ENCODE measurements at places on chromosomes 3 and 15. TPM values are rescaled to one million over a fixed set of nuclear protein-coding genes. Genes with fewer than 3 reads are reported as not detected.
A peak's percentile ranks its signal among the peaks of the same experiment; 100 is the strongest.

GALNT15 gene
- total RNA-seq, result 2.1 TPM

IQCF5 gene
- not detected for total RNA-seq

GRCh38 chr15:37516621-37517020 lies 416.3 kb upstream of the MEIS2 start:
- peak; percentile 1 for DNase-seq

DNA sequence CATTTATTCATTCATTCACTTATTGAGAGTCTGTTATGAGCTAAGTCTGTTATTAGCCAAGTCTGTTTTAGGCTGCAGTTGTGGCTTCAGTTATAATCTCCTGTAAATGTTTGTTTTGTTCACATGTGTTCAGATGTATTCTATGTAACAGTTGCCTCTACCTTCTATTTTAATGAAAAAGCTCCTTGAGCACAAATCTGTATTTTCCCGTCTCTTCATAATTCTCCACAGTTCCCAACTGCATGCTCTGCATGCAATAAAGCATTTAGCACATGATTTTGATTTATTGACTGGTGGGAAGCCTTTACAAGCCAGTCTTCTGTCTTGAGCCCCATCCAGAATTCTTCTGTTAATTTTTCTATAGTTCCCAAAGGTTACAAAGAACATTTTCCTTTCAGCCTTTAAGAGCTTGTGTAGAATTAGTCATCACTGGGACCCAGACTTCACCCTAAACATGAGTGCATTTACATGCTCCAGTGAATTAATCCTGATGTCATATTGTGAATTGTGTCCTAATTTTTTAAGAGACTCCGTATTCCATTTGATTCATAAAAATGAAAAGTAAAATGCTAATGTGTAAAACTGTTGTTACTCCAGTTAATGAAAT lies 122.3 kb upstream of the NR2E3 start:
- no peak for DNase-seq

GRCh38 chr3:126309861-126310655 lies 47.1 kb downstream of the KLF15 start:
- DNase-seq, result no peak

GRCh38 chr3:133117342-133117741 lies 79.2 kb downstream of the TMEM108 start:
- DNase-seq, result no peak

GRCh38 chr3:133213937-133214336 lies 175.7 kb downstream of the TMEM108 start:
- DNase-seq, result no peak

DNA sequence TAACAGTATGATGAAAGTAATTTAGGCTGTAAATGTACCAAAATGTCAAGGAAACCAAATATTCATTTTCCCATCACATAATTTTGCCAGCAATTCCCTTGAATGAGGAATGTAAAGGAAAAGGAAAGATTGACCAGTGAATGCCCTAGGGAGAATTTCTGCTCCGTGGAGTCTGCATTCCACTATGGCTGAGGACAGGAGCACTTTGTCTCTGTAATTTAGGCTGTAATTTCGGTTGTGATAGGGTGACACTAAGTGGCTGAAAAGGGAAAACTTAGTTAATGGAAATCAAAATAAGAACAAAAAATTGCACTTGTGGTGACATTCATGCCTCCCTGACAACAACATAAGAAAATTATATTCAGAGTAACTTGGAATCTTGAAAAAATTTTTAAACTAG lies 8.3 kb upstream of the TMEM207 start:
- DNase-seq, result peak; percentile 27

DNA sequence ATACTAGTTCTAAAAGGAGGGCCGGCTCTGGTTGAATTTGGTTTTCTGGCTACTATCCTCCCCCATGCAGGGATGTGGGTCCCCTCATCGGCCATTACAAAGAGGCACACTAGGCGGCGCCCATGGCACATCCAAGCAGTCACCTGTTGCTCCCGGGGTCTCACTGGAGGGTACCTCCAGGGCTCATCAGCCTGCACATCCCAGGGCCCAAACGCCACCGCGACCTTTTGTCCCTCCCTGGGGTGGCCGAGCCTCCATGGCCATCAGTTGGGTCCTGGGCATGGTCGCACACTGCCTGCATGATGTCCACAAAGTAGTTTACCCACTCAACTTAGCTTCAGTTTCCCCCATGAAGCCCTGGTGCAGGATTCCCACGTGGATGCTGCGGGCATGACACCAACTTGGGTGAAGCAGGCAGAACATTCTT lies 28.3 kb downstream of the IDH3A start:
- DNase-seq, result peak; percentile 27

GRCh38 chr15:48914717-48915116 lies 36.8 kb downstream of the EID1 start:
- no peak for DNase-seq

All from M059J (cell line).